ENCODE measurements at places on chromosomes 7 and 10. TPM values are rescaled to one million over a fixed set of nuclear protein-coding genes. Genes with fewer than 3 reads are reported as not detected.

The OR2A42 gene
- total RNA-seq: not detected

The PPP1R3C gene
- 5.2 TPM for total RNA-seq

The PLAU gene
- 149 TPM for total RNA-seq

The CHAT gene
- not detected for total RNA-seq

The HEPACAM2 gene
- total RNA-seq: not detected

The SFRP5 gene
- not detected for total RNA-seq

DNA sequence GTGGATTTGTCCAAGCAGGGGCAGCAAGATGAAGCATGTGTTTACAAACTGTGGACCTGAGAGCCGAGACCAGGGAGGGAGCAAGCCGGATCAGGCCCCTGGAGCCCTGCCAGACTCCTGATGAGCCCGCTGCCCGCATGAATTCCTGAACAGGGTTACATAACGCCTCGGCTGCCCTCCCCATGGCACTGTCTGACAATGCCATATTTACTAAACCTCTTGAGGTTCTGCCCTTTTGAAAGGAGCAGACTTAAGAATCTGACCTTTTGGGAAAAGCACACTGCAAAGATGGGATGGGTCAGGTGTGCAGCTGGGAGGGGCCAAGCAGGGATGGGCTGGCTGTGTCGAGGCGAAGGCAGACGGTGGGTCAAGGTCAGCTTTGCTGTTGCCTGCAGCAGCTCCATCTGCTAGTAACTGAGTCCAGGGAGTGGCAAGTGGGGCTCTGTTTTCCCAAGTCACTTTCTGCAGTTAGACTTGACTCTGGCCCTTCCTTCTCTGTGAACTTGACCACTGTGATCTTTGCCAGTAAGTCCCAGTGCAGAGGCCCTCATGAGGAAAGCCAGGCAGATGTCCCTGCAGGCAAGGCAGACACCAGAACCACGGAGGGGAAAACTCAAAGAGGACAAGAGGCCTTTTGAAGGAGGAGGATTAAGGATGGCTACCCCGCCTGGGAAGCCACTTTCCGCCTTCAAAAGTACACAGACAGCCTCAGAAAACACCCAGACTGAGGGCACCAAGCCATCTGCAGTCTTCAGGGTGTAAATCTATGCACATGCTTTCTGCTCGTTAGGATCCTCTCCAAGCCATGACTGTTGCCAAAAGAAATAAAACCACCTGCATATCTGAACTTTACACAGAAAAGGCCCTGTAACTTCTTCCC lies 175.8 kb downstream of the TNS3 start:
- DNase-seq: peak; percentile 89

DNA sequence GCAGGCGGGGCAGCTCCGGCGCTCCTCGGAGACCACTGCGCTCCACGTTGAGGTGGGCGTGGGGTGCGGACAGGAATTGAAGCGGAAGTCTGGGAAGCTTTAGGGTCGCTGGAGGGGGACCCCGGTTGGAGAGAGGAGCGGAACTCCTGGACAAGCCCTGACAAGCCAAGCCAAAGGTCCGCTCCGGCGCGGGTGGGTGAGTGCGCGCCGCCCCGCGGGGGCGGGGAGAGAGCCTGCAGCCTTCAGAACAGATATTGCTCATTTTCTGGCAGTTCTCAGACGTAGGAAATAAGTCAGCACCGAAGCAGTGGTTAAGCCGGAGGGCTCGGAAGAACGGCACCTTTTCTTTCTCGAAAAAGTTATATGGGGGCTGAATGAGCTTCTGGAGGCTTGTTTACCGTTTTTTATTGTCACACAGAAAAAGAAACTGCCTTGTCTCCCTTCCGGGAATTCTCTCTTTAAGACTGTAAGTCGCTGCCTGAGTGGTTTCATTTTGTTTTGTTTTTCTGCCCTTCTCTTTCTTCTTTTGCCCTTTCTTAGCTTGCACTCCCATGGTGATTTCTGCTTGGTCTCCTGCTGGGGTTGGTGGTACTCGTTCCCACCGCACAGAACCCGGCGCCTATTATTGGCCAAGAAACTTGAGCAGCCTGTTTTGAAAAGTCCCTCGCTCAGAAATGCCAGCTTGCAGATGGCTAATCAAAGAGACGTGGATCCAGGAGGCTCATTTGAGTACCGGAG lies 732 bp downstream of the FAS start:
- DNase-seq: peak; percentile 58

DNA sequence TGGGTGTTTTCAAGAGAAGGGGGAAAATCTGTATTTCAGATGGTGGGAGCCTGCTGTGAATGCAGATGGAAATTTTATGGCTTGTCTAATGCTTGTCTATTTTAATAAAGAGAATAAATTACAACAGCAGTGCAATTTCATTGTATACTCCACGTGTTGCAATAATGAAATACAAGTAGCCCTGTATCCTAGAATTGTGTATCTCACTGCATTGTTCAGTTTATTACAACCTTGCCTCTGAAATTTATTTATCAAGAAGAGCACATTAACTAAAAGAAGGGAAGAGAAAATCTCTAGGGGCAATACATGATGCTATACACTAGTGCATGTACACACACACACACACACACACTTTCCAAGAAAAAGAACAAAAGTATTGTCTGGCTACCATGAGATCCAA lies 21.8 kb downstream of the ANK3 start:
- DNase-seq: no peak

- no peak for DNase-seq
These were observed 52.6 kb downstream of the MCU start for GRCh38 chr10:72744566-72744965.

DNA sequence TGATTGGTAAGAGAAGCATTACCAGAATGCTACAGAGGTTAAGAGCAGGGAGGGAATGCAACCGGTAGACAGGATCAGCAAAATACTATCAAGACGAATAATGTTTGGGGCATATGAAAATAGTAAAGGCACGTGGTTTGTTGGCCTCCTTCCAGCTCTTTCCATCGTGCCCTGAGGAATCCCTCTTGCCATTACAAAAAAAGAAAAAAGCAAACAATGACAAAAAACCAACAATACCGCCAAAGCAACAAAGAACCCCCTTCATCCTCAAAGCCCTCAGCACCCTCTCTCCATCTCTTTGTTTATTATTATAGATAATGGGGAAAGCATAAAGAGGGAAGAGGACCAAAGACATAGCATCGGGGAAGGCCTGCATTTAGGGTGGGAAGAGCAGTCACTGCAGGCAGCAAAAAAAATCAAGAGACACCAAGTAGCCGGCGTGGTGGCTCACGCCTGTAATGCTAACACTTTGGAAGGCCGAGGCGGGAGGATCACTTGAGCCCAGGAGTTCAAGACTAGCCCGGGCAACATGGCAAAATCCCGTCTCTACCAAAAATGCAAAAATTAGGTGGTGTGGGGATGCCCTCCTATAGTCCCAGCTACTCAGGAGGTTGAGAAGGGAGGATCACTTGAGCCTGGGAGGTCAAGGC lies 78.0 kb downstream of the HIP1 start:
- no peak for DNase-seq

DNA sequence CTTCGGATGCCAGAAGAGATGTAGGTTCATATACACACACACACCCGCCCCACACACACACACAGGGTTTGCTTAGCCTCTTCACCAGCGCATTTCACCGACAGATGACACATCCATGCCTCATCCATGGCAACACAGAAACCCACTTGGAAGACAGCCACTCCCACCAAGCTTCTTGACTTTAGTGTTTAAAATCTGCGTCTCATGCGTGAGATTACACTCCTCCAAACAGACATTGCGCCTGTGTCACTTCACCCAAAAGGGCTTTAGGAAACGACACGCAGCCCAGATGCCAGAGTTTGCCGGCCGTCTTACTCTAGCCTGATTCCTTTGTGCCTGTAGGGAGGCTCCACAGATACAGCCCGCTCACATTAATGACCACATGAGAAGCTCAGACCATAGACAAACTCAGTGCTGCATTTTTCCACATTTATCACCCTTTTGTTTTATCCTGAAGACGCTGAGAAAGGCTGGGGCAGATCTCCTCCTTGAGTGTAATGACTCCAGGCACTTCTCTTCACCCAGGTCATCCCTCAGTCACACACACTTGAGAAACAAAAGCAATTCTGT lies 73.8 kb downstream of the DIP2C start:
- DNase-seq: no peak

- no peak for DNase-seq
These were observed 164.6 kb upstream of the KCTD7 start for GRCh38 chr7:66464059-66464458.

DNA sequence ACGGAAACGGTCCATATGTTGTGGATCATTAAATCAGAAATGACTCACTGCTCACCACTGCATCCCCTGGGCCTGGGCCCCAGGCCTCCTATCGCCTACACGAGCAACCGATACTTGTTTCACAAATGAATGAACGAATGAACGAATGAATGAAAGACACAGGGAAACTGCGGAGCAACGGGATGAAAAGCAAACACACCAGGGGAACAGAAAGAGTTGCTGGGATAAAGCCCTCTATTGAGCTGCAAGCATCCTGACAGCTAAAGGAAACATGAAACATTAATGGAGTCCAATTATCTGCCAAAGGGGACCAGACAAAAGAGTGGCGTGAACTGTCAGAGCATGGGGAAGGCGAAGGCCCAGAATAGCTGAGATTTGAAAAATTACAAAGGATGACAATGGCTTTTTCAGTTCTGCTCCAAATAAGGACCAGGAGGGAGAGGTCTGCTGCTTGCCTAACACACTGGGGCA lies 92.1 kb downstream of the GRB10 start:
- no peak for DNase-seq

GRCh38 chr10:93580828-93581227 lies 14.4 kb downstream of the FFAR4 start:
- no peak for DNase-seq

GRCh38 chr10:104085801-104086400 lies at the start of gene COL17A1:
TSS of gene COL17A1 (minus strand) at chr10:104085880. CDS start at chr10:104080673, 5,207 bp downstream.
- no peak for DNase-seq

DNA sequence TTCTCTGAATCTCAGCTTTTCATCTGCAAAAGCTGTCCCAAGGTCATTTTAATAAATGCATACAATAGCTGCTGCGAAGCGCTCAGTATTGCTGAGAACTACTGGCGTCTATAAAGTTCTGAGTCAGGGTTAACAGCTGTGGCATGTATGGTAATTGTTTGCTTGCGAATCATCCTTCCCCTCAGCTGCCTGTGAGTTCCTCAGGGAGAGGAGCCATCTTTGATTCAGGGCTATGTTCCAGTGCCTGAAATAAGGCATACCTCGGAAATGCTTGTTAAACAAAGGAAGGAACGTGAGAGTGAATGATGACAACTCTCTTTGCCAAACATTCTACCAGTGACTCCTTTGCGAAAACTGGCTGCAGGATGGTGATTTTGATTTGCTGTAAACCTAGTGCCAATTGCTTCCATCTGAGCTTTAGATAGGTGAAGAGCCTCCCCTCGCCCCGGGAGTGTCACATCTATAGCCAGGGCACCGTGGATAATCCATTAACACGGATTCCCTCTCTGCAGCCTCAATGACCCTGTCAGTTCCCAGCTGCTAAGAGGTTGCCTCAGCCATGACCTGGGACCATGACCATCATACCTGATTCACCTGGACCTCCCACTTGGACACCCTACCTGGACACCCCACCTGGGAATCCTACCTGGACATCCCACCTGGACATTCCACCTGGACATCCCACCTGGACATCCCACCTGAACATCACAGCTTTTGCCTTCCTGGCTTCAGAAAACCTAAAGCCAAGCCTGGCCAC lies 39.6 kb downstream of the GPRIN2 start:
- peak; percentile 73 for DNase-seq

DNA sequence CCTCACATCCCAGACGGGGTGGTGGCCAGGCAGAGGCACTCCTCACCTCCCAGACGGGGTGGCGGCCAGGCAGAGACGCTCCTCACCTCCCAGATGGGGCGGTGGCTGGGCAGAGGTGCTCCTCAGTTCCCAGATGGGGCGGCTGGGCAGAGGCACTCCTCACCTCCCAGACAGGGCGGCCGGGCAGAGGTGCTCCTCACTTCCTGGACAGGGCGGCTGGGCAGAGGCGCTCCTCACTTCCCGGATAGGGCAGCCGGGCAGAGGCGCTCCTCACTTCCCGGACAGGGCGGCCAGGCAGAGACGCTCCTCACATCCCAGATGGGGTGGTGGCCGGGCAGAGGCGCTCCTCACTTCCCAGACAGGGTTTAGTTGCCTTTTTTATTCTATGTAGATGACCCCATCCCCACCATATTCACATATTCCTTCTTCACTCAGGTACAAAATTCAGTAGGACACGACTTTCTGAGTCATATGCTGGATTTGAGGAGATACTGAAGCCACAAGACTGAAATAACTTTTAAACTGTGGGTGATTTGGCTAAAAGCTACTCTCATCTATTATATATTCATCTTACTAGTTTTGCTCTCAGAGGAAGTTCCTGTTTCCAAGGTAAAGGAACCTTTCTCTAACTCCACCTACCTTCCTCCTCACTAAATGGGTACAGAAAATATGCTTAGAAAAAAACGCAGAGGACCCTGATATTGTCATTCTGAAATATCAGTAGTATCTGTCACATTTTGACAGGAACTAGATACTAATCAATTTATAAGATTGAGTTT lies 54.4 kb downstream of the ENTPD1 start:
- no peak for DNase-seq

DNA sequence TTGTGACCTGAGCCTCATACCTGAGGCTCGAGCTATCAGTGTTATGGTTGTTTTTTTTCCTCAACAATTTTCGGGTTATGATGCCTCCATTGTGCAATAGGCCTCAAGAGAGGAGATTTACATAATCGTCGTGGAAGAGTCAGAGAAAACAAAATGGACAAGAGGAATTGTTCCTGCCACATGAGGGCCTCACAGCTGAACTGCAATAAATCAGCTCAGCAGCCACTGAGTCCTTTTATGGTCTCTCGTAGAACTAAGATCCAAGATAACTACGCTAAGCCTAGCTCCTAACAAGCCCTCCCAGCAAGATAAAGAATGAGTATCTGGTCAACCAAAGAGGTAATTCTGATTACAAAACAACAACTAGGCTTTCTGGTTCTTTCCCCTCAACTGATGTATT lies 336.8 kb downstream of the WDR11 start:
- DNase-seq: peak; percentile 10

DNA sequence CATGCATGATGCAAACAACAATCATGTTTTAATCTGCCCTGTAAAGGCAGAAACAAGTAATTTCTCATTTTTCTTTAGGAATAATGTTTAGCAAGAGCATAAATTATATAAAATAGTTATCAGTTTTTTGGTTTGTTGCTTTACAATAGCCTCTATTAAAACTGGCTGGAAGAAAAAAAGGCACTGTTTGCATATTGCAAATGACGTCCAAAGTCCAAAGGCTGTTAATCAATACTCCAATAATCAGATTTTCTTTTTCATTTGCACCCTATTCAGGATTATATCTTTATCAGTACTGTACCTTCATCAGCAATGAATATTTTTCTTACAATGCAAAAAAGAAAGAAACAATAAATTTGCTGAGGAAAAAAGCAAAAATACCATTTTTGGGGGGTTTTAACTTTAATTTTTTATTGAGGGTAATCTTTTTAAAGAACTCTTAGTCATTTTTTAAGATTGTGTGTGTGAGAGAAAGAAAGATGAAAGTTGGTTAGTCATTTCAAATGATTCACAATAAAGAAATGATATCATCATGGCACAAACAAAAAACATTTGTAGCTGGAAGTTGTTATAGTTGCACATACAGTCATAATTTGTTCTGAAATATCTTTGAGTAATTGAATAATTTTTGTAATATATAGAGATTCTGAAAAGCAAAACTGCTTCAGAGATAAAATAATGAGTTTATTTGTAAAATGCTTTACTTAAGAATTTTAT lies 44.4 kb upstream of the AKR1C2 start:
- DNase-seq: no peak
